ENCODE measurements at places on chromosomes 11 and 22.
A peak's percentile ranks its signal among the peaks of the same experiment; 100 is the strongest.

DNA sequence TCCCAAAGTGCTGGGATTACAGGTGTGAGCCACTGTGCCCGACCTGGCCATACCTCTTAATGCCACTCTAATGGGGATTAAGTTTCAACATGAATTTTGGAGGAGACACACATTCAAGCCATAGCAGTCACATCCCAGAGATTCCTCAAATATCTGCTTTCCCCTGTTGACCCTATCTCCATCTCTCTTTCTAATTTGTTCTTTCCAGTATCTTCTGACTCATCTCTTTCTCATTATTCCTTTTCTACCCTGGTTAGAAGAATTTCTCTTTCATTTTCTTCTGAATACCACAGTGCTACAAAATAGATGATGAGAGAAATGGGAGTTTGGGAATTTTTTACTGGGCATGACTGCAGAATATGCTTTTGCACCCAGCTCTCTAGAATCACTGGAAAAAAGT, 5.1 kb downstream of the OR10V1 start:
- DNase-seq, result no peak

DNA sequence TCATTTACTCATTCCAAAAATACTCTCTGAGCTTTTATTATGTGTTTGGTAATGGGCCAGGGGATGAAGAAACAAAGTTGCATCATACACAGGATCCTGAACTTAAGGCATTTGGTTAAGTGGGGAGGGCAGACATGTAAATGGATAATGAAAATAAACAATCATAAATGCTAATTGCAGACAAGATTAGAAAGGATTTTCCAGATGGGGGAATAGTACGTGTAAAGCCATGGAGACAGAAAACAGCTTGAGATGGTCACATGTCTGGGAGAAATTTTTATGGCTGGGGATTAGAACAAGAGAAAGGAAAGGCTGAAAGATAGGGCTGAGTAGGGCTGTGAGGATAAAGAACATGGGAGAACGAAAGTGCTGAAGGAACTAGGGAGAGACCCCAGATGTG, 534.3 kb upstream of the LARGE1 start:
- no peak for DNase-seq

- DNase-seq, result no peak
These were observed 65.0 kb downstream of the BUD13 start for GRCh38 chr11:116707746-116708145.

GRCh38 chr11:94111241-94111640, 17.4 kb upstream of the PANX1 start:
- DNase-seq, result no peak

DNA sequence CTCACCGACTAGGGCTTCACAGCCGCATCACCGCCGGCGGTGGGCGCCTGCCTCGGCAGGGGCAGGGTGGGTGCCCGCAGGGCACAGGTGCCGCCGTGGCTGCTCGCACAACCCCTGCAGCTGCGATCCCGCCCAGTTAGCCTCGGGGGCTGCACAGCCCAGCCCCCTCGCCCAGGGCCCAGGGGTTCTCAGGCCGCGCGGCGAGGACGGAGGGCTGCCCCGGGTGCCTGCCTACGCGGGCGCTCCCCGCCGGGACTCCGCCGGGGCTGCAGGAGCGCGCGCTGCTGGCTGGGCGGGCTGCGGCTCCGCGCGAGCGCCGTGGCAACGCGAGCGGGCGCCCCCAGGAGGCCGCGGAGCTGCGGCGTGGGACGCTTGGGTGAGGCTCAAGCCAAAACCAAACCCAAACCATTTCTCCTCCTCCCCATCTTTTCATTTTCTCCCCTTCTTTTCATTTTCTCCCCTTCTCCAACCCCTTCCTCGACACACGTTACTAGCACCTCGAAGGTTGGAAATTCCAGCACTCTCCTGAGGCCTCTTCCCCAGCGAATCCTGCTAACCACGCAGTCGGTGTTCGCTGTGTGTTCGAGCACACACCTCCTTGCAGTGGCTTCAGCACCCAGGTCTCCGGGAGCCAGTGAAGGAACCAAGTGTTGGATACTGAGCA, at the start of gene MICAL3:
MICAL3 (minus strand) TSS at position 286 of the 664 bp plus-strand sequence. CDS start 117,749 bp downstream, outside the sequence.
- DNase-seq, result peak; percentile 66

DNA sequence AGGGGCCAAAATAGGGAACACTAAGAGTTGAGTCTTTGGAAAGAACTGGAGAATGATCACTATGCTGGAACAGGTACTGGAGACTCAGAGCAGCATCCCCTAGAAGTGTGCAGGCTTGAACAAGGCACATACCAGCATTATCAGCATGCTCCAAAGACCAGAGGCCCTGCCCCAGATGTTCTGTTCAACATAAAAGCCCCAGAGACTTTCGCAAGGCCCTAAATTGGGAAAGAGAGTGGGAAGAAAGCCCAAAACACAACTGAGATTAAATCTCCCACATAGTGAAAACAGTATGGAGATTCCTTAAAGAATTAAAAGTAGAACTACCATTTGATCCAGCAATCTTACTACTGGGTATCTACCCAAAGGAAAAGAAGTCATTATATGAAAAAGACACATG, 9.4 kb downstream of the CNGA4 start:
- DNase-seq, result no peak

GRCh38 chr11:207208-207862, at the start of the genes BET1L and RIC8A:
BET1L (minus strand) TSS chr11:207399; CDS start chr11:207321, 78 bp downstream.
RIC8A (plus strand) TSS chr11:207708; CDS start chr11:208855, 1,147 bp downstream.
- peak; percentile 99 for DNase-seq

DNA sequence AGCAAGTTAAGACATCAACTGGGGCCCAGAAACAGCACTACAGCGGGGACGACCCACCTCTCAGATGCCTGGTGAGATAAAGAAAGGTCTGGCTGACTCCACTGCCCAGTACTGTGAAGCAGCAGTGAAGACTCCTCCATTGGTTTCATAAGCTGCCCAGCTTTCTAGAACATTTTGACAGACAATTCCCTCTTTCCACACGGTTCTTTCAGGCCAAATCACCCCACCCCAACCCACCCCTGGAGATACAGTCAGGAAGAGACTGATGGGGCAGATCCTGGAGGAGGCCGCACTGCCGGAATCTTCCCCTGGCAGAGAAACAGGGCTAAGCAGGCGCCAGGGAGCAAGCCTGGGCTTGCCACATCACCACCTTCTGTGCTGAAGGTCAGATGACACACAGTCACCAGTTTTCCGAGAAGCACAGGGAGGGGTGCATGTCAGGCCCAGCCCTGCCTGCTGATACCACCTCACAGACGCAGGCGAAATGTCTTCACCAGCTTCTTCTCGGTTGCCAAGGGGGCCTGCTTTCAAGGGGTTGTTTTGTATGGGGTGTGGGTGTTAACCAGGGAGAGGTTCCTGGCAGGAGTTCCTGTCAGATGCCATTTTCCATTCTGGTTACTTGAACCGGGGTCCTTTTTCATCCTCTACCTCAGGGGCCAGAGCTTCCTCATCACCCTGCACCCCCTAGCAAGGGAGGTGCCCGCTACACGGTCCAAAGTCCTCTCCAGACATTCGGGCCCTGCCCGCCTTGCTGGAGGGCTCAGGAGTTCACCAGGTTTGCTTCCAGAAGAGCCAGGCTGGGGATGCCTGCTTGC, 1.4 kb upstream of the NEAT1 start:
- peak; percentile 92 for DNase-seq

GRCh38 chr11:58578136-58578634, 678 bp upstream of the ZFP91 start:
- peak; percentile 97 for DNase-seq

DNA sequence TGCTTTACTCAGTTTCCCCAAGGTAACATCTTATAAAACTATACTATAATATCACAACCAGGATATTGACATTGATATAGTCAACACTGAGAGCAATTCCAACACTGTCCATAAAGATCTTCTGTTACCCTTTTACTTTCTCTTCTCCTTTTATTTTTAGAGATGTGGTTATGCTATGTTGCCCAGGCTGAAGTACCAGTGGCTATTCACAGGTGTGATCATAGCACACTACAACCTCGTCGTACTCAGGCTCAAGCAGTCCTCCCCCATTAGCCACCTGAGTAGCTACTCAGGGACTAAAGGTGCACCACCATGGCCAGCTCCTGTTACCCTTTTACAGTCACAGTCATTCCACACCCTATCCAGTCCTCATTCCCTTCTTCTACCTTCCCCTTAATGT, 119.7 kb downstream of the CWF19L2 start:
- DNase-seq, result no peak

GRCh38 chr22:48884324-48884723, 943.3 kb downstream of the BRD1 start:
- DNase-seq, result no peak

GRCh38 chr11:81870815-81871214, 862.8 kb downstream of the FAM181B start:
- DNase-seq, result no peak

GRCh38 chr22:30823015-30823370, 128.3 kb downstream of the OSBP2 start:
- no peak for DNase-seq

- no peak for DNase-seq
These were observed 34.8 kb downstream of the KCNQ1OT1 start for GRCh38 chr11:2664791-2665525.

DNA sequence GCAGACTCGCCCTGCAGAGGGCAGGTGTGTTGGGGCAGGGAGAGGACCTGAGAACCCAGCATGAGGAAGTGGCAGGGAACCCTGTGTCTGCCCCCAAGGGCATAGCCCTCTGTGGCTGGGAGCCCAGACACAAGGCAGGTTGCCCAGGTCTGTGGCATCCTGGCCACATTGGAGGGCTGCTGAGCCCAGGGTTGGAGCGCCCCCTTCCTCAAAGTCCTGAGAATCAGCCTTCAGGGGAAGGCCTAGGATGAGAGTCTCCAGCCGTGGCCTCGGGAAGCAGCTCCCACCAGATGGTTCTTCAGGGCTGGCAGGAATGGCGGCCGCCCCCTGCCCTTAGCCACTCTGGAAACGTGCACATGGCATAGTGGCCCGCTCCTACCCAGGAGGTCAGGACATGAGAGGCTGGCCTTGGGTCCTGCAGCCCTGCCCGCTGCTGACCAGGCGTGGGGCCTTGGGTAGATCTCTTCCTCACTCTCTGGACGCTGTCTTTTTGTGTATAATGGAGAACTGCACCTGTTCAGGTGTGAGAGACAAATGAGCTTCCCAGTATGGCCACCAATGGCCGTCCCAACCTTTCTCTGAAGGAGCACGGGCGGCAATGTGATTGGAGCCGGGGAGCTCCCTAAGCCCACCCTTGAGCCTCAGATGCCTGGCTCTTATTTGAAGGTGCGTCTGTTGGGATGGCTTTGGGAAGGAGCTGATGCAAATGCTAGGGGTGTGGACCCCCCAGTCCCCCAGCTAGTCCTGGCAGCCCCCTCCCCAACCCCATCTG, 4.6 kb upstream of the CDC42BPG start:
- peak; percentile 48 for DNase-seq

DNA sequence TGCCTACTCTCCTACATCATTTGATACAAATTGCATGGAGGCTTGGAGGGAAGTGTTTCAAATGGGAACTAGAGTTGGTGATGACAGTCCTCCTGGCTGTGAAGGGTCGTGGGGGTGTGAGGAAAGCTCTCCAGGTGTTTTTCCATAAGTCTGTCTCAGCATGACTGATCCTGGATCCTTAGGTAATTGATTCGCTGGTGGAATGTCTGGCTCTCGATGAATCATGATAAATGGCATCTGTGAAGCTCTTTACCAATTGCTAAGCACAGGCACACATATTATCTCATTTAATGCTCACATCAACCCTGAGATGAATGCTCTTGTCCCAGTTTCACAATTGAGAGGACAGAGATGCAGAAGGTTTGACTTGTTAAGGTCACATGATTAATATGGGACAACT, 107.5 kb downstream of the PKNOX2 start:
- DNase-seq, result no peak

Measured in CD4-positive, alpha-beta T cell treated with Interleukin-12 subunit alpha and Interleukin-12 subunit beta, for 1 hour (primary cell).